ENCODE measurements at places on chromosomes 4 and X. TPM values are rescaled to one million over a fixed set of nuclear protein-coding genes. Genes with fewer than 3 reads are reported as not detected.

TMEM144 gene
- total RNA-seq, result 8.3 TPM

GRCh38 chrX:154093965-154094364 lies 3.6 kb downstream of the MECP2 start:
- no peak for DNase-seq

NDP gene
- 0.41 TPM for total RNA-seq

- DNase-seq, result peak; percentile 90
These were observed 76.3 kb downstream of the SYNPO2 start for GRCh38 chr4:118964891-118965411.

DNA sequence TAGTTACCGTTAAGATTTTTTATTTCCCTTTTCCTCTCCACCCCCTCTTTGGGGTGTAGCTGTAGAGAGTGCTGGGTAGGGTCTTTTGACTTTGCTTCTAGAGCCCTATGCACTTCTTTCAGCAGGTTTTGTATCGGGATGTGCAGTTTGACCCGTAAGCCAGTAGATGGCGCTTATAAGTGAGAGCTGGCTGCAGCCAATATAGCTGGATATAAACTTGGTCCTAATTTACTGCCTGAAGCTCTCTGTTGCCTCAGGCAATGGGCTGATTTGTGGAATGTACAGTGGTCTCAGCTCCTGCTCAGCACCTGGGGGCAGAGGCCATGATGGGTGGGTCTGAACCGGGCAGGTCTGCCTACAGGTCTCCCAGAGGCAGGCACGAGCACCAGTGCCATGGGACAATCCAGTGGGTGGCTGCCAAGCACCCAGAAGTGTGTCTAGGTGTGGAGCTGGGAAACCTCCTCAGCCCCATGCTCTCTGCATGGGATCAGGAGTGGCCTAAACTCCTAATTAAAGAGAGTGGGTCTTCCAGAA lies 146.5 kb downstream of the SPANXN1 start:
- no peak for DNase-seq

MOB1B gene
- total RNA-seq, result 11.8 TPM

DNA sequence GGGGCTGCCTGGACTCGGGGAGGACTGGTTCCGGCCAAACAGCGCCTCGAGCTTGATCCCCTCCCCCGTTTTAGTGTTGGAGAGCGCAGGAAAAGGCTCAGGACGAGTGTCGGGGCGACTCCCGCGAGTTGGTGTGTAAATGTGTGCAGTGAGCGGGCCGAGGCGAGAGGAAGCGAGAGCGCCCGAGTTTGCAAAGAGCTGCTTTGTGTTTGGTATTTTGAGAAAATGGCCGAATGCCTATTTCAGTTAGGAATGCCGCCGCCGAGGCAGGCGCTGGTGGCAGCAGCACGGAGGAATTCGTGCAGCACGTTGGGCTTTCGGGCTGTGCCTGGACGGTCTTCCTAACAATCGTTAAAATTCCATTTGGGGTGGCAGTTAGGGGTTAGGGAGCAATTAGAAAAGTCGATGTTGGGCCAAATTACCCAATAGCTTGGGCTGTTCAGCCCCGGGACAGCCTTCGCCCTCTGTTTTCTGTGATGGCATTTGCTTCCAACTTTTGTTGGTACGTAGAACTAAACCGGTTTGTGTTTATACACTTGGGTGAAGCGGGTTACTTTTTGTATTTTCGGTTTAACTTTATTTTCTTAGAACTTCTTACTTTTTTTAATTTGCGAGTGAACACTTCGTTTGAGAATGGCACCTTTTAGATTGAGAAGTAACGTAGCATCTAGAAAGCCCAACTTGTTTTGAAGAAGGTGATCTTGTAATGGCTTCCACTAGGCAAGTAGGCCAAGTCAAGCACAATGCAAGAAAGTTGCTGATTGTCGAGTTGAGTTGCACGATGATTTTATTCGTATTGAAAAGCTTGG lies 1.6 kb downstream of the REST start:
- DNase-seq, result peak; percentile 58

DNA sequence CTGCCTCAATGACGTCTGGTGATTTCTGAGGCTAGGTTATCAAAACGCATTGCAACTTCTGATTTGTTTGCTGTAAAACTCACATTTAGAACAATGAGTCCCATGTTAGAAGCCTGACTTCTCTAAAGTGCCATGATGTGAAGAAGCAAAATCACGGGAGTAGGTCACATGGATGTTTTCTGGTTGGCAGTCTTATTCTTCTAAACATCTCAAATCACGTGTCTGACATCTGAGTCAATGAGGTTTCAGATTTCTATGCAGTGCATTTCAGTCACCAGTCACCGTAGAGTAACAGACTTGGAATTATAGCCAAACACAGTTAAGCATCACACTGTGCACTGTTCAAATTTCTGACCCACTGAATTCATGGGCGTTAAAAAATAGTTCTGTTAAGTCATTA lies 482.1 kb downstream of the TMA16 start:
- DNase-seq, result no peak

DNA sequence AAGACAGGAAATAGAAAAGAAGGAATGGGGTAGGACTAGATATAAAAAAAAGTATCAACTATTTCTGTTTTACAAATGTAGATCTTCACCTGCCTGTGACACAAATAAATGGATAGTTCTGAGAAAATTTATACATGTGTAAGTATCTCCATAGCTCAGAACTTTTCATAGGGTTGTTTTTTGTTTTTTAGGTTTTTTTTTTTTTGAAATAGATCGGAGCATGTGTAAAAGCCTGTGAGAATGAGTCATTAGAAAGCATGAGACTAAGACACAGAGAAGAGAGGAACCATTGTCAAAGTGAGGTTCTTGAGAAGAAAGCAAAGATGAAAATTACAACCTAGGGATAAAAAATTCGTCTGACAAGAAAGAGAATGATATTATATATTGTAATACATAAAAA lies 481.6 kb downstream of the PABPC4L start:
- DNase-seq, result no peak

AWAT1 gene
- total RNA-seq, result not detected

- DNase-seq, result peak; percentile 74
These were observed 179.8 kb downstream of the SLIT2 start for GRCh38 chr4:20431543-20431951.

DNA sequence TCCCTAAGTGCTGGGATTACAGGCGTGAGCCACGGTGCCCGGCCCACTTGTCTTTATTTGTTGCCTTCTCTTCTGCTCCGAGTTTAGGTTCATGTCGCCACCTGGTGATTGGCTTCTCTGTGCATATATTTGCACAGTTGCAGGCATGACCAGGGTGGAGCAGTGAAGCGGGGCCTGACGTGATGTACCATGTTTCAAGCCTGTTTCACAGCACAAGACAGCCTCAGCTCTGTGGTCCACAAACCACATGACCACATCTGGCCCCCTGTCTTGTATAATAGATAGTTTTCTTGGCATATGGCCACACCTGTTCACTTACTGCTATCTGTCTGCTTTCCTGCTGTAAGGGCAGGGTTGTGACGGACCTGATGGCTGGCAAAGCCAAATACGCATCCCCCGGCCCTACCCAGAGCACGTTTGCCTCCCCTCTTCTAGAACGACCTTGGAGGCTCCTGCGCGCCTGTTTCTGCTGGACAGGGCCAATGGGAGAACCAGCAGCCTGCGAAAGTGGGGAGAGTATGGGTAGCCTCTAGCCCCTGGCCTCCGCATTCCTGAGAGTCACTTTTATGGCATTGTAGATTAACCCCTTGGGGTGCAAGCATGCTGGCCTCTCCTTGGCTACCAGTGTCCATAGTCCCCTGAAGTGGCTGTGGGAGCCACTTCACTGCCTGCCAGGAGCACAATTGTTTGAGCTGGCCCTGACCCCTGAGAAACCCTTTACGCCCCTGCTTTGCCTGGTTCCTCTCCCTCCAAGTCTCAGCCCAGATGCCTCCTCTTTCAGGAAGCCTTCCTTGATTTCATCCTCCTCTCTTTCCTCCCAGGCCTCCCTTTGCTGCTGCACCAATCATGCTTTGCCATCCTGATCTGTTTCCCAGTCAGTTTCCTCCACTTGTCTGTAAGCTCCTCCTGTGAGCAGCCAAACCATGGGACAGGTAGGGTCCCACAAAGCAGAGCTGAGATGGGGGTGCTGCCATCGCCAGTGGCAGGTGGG lies 6.0 kb upstream of the SH3TC1 start:
- DNase-seq, result peak; percentile 48

- DNase-seq, result no peak
These were observed 135.7 kb downstream of the ZNF330 start for GRCh38 chr4:141356321-141356962.

GRCh38 chrX:10166731-10167151 lies 10.0 kb downstream of the CLCN4 start:
- DNase-seq, result no peak

DNA sequence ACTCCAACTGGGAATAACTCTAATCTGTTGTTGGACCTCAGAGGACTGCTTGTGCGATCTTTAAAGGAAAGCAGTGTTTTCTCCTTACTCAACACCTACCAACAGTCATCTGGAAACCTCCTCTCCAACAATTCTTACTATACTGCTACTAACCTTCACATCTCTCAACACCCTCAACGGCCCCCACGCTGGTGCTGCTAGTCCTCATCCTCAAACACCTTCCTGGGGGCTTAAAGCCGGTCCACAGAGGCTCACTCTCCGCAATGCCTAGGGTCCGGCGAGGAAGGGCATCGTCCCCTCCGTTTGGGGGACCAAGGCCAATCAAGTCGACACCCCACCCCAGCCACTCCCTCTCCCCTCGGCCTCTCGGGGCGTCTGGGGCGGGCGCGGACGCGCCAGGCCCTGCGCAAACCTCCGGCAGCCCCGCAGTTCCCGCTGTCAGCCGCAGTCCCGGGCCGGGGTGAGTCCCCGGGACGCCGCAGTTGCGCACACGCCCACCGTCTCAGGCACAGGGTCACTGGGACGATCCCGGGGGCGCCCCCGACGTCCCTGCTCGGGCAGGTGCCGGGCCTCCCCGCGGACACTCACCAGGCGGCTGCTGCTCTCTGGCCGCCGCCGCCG lies 418 bp downstream of the TAB3 start:
- DNase-seq, result peak; percentile 11

- DNase-seq, result no peak
These were observed 27.1 kb downstream of the AWAT2 start for GRCh38 chrX:70022616-70023015.

DNA sequence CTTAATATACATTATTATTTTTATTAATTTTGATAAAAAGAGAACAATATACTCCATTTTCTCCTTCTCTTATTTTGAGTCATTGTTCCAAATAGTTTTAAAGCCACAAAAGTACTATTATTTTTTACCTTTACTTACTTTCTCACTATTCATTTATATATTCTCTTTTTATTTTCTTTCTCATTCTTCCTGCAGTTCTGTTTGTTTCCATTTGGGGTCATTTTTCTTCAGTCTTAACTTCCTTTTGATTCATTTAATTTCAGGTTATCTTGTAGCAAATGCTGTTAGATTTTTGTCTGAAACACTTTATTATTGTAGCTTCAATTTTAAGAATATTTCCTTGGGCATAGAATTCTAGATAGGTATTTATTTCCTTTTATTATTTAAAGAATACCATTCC lies 438.6 kb upstream of the EPHA5 start:
- peak; percentile 17 for DNase-seq
